ENCODE measurements at places on chromosomes 3 and 15.

DNA sequence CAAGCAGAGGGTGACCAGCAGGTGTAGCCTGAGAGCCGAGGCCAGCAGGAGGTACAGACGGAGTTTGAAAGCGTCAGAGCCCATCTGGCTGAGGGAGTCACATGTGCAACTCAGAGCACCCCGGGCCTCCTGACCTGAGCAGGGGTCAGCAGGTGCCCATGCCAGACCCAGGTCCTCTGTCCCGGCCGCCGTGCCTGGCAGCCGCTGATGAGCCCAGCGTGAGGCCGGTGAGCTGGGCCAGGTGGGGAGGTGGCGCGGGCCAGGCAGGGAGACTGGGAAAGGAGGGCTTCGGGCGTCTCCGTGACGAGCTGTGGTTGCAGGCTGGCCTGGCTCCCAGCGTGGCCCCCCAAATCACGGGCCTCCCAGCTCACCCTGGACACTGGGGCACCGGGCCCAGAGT lies 130.9 kb downstream of the CHSY1 start:
- DNase-seq: no peak

- no peak for DNase-seq
Measured at GRCh38 chr3:112884678-112885290, 38.1 kb upstream of the CD200R1L start.

DNA sequence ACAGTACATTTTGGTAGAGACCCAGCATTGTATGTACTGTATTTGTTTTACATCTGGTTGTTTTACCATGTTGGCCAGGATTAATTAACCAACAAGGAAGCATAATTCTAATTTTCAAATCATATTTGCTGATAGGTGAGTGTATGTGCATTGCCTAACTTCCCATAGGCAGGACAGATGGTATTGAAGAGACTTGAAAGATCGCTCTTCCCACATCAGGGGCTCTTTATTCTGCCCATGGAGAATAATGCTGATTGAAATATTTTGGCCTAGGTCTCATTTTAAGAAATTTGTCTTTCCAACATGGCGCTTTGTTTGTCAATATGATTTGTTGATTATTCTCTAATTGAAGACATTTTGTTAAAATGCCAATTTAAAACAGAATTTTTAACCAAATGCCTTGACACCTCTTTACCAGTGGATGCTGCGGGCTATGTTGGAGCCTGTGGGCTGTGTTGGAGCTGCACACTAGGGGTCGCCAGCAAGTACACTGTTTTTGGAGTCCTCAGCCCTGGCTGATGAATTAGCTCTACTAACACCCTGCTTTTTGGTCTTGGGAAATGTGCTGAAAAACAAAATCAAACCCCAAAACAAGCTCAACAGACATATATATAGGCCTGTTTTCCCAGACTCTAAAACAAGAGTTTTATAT lies 5.3 kb downstream of the P2RY12 start:
- DNase-seq: no peak

- DNase-seq: no peak
Measured at GRCh38 chr15:62941699-62942098, 100.8 kb upstream of the TPM1 start.

- peak; percentile 52 for DNase-seq
Measured at GRCh38 chr3:52446631-52447511, 2.0 kb upstream of the SEMA3G start.

GRCh38 chr15:61151791-61152190 lies 77.3 kb downstream of the RORA start:
- no peak for DNase-seq

DNA sequence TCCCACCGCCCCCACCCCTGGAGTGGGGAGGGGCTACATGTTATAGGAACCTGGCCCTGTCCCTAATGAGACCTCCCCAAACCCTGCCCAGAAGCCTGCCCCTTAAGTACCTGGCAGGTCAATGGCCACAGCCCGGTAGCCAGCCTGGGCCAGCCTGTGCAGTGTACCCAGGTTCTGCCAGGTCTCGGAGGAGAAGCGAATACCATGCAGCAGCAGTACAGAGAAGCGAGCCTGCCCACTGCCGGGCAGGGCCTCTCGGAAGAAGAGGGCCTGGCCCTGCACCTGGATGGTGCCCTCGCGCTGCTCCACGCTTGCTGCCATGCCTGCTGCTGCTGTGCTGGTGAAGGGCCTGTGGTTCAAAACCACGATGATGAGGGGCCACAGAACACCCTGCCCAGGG lies 2.5 kb downstream of the ABHD14B start:
- no peak for DNase-seq

- no peak for DNase-seq
Measured at GRCh38 chr3:141047168-141047567, 4.0 kb upstream of the SPSB4 start.

- peak; percentile 29 for DNase-seq
Measured at GRCh38 chr3:73255609-73256029, 194.2 kb downstream of the EBLN2 start.

DNA sequence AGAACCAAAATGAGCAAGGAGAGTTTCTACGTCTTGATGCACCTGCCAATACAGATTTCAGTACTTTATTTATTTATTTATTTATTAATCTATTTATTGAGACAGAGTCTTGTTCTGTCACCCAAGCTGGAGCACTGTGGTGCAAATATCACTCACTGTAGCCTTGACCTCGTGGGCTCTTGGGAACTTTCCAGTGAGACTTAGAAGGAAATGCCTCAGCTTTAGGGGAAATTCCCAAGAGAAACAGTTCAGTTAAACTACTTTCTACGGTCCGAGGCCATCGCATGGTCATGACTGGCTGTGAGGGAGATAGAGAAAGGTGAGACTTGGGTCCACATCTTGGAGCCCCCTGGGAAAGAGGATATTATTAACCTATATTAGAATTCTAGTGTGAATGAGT lies 47.0 kb upstream of the HERC1 start:
- no peak for DNase-seq

- DNase-seq: no peak
Measured at GRCh38 chr3:59480486-59480995, 430.7 kb upstream of the CFAP20DC start.

DNA sequence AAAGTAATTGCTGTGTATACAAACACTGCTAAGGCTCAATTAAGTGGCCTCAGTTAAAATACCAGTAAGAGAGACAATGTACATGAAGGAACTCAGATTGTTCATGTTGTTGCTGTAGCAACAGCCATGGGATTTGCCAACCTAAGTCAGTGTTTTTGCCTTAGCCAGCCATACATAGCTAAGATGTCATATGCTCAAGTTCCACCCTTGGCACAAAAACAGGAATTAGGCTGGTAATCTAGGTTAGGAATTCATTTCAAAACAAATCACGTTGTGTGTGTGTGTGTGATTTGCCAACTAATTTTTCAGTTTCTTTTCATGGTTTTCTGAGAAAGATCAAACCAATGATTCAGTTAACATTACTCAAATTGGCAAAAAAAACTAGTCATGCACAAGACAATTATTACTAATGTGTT lies 143.7 kb upstream of the KCNMB2 start:
- DNase-seq: no peak

- DNase-seq: no peak
Measured at GRCh38 chr3:34159613-34160420, 361.4 kb downstream of the PDCD6IP start.

DNA sequence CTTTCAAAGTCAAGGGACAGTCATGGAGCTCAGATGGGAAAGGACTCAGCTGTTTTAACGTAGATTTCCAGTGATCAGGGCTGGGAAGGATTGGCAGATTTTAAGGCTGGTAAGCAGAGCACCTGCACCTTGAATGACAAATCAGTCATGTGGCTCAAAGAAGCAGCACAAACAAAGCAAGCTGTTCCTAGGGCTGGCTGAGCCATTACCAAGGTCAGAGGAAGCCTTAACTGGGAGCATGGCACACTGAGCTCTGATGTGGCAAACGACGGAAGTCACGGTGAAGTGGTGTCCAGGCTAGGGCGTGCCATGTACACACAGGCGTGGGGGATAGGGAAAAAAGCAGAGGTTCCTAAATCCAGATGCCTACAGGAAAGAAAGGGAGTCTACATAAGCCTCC lies 84.6 kb upstream of the PFN2 start:
- DNase-seq: no peak

DNA sequence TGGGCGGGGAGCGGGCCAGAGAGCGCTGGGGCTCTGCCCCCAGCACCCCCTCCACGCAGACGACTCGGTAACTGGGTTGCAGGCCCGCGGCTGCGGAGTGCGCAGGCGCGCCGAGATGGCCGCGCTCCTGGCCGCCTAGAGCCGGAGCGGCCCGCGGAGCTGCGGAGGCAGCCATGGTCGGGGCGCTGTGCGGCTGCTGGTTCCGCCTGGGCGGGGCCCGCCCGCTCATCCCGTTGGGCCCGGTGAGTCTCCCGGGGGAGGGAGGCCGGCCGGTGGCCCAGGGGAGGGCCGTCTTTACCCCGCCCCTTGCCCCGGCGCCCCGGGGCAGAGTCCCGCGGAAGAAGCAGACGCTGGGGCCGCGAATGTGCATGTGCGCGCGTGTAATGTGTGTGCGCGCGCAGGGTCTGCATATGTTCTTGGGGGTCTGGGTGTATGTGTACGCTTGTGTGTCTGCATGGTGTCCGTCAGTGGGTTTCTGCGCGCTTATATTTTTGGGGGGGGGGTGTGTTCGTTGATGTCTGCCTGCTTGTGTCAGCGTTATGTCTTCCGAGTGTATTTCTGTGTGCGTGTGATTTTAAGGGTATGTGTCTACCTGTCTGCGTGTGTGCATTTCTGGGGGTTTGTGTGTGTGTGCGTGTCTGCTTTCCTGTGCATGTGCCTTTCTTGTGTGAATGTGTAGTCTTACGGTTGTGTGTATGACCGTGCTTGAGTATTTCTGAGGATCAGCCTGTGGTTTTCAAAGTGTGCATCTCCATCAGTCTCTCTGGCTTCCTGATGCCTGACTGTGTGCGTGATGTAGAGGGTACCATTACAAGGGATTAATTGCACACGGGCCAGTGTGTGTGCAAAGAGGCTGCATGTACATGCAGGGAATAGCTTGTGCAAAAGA lies at the start of gene ABHD14A:
ABHD14A (plus strand) TSS at position 102 of the 889 bp plus-strand sequence; CDS start at position 174, 72 bp downstream.
- no peak for DNase-seq

GRCh38 chr15:66452971-66453580 lies 44.5 kb downstream of the SNAPC5 start:
- DNase-seq: no peak

- no peak for DNase-seq
Measured at GRCh38 chr3:291646-292436, 95.3 kb downstream of the CHL1 start.

DNA sequence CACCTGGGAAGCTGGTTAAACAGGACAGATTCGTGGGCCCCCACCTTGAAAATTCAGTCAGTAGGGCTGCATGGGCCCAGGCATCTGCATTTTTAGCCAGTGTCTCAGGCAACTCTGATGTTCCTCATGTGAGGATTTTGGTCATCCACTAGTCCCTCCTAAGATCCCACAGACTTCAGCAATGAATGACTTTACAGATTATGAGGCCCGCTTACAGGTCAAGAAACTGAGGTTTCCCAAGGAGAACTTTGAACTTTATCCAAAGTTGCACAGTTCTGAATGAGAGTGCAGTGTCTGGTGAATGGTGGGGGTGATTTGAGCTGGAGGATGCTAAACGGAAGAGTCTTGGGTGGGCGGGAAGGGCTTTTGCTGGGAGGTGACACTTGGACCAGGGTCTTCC lies 27.2 kb downstream of the SLC6A6 start:
- no peak for DNase-seq

GRCh38 chr15:55422089-55422488 lies 13.8 kb downstream of the PIERCE2 start:
- DNase-seq: no peak

- DNase-seq: no peak
Measured at GRCh38 chr3:114299421-114299820, 5.6 kb downstream of the TIGIT start.

DNA sequence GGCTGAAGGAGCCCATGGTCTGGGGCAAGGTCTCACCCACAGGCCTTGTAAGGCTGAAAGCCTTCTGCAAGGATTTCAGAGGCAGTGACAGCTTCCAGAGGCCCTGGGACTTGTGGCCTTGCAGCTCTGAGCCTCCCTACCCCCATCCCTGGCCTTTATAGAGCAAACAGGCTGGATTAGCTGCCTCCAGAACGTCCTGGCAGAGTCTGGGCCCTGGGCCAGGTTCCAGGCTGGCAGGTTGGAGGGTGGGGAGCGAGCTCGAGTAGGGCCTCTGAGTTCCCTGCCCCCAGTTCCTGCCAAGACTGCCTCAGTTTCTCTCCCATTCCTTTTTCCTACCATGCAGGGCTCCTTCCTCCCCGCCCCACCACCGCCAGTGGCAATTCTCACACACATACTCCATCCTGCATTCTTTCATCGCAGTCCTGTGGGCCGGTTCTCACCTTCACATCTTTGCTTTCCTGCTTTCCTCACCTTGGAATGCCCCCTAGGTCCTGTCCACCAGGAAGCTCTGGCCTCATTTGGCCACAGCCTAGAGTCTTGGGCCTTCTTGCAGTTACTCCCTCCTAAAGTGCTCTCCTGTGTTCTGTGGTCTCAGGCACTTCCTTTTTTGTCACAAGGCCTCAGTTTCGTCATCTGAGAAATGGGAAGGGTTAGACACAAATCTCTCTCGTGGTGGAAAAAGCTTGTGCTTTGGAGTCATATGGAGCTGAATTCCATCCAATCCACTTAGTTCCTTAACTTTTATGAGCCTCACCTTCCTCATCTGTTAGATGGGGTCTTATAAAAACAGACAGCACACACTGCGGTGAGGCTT lies 2.7 kb downstream of the LMAN1L start:
- no peak for DNase-seq

DNA sequence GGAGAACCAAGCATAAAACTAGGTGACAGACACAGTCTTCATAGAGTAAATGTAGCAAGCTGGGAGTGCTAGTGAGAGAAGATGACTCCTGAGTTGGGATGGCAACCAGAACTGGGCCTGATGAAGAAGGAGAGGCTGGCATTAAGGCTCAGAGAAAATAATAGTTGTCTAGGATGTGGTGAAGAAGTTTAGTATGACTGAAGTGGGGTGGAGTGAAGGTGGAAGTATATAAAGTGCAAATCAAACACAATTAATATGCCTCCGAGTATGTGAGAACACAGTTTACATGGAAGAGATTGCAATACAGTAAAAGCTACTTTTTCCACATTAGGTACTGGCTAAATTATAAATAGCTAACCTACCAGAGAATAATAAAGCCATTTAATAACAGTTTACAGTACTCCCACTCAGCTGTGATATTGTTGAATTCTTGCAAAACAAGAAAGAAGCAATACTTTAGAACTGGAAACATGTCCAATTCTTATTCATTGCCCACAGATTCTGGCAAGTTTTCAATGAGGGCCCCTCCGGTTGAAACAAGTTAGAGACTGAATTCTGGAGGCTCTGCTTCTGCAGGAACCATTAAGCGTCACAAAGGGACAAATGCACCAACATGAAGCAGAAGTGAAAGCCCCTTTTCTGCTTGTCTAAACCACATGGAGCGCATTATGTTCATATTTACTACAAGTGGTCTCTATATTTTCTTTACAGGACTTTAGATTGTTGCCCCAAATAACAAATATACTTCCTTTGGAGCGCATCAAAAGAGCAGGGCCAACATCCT lies 243.7 kb downstream of the SLC9A9 start:
- DNase-seq: no peak

DNA sequence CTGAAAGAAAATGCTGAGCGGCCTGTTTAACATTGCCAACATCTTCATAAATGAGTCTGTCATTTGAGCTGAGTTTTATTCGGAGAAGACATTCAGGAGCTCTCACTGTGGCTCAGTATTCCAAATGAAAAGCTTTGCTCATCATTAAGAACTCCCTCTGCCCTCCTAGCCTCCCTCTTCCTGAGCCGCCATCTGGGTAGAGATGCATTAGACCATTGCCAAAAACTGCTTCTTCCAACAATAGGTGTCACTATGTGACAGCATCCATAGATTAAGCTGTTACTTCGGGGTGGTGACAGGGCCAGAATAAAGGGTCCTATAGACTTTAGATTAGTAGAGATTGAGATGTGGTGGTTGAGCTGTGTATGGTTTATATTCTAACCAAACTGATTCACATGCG lies 501.4 kb upstream of the NR2F2 start:
- no peak for DNase-seq

Measured in omental fat pad (tissue), 4 donors.